ENCODE measurements at places on chromosomes 5 and 9. TPM values are rescaled to one million over a fixed set of nuclear protein-coding genes. Genes with fewer than 3 reads are reported as not detected.

DNA sequence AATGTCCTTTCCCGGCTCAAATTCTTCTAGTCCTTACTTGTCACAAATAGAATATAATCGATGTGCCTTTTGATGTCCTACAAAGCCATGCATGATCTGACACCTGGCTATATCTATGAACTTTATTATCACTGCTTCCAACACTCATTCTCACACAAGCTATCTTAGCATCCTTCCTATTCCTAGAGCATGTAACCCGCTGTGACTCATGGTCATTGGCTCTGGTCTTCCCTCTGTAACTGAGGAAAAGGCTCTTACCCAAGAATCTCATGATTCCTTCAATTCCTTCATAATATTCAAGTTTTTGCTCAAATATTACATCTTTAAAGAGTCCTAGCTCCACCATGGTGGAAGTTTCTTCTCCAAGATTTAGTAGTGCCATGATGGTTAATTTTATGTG is 480.0 kb upstream of the PAPPA start:
- DNase-seq = no peak

DNA sequence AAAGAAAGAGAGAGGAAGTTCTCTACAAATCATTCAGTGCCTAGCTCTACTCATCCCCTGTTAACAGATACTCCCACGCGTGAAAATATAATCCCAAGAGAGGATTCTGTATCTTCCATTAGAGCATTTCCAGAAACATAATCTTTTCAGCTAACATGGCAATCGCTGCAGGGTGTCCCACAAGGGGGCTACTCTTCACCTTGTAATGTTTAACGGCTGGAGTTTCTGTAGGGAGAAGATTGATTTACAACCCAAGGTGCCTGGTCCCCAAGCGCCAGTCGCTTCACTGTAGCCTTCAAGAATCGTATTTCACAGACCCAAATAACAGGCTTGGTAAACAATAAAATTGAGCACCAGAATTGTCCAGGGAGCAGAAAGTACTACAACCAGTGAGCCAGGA is 318.7 kb downstream of the TLE1 start:
- DNase-seq = no peak

- no peak for DNase-seq
Observed at GRCh38 chr9:26067608-26068007, 389.4 kb upstream of the TUSC1 start.

- peak; percentile 44 for DNase-seq
Observed at GRCh38 chr9:104743376-104743985, 4.0 kb upstream of the NIPSNAP3A start.

DNA sequence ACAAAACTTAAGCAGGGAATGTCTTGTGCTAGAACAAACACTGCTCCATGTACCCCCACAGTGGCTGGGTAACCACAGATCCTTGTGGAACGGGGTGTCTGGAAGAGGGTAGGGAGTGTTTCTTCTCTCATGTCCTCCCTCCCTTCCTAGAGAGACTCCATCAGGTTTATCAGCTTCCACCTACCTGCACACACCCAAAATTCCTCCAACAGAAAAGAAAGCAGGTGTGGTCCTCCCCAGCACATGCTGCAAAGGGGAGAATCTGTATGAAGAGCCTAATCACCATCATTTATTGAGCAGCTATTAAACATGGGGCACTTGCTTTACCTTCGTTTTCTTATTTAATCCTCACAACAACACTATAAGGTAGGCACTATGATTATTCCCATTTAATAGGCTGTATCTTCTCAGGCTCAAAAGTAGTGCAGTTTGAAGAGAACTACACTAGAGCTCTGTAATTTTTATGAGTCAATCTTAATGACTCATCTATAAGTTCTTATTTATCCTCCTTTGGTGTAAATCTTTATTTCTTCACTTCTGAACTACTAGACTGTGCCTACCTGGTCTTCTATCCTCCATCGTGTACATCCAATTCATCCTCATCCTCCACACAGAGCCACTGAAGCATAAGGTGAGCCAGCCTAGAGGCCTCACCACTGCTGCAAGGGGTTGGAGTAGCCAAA is 31.6 kb downstream of the C9orf40 start:
- no peak for DNase-seq

GRCh38 chr5:171750311-171750788 is 35.3 kb upstream of the SMIM23 start:
- DNase-seq = no peak

GRCh38 chr5:93247105-93247504 is 333.9 kb downstream of the NR2F1-AS1 start:
- no peak for DNase-seq

- DNase-seq = peak; percentile 10
Observed at GRCh38 chr5:123610665-123611405, 98.9 kb downstream of the CSNK1G3 start.

- no peak for DNase-seq
Observed at GRCh38 chr9:80797101-80797829, 892.1 kb downstream of the TLE1 start.

DNA sequence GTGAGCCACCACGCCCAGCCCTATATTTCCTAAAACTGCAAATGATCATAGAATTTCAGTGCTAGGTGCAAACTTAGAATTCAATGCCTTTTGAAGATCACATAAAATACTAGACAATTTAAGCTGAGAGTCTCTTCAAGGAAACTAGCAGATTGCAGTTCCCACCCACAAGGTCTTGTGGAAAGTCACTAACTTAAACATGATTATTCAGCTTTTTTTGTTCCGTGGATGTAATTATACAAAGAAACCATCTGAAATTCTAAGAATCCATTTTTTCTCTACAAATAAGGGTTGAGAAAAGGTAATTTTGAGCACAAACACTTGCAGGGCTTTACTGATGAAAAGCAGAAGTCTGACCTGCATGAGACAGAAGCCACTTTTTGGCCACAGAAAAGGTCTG is 4.5 kb upstream of the LHFPL2 start:
- no peak for DNase-seq

GRCh38 chr5:8770431-8770830 is 775.4 kb downstream of the SEMA5A start:
- no peak for DNase-seq

DNA sequence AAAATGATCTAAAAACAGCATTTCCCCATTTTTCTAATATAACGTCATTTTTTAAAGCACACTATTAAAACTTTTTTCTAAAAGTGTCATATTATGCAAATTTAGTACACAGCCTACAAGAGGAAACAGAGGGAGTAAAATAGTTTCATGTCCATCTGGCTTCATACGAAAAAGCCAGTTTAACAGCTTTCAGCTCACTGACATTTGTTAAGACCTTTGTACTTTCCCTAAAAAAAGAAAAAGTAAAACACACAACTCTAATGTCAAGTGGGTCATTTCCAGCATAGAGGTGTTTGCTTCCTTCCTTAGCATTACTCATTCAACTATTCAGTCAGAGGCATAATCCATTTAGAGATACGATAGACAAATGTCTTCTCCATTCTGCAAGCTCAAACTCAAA is 49.4 kb downstream of the ABHD17B start:
- no peak for DNase-seq

DNA sequence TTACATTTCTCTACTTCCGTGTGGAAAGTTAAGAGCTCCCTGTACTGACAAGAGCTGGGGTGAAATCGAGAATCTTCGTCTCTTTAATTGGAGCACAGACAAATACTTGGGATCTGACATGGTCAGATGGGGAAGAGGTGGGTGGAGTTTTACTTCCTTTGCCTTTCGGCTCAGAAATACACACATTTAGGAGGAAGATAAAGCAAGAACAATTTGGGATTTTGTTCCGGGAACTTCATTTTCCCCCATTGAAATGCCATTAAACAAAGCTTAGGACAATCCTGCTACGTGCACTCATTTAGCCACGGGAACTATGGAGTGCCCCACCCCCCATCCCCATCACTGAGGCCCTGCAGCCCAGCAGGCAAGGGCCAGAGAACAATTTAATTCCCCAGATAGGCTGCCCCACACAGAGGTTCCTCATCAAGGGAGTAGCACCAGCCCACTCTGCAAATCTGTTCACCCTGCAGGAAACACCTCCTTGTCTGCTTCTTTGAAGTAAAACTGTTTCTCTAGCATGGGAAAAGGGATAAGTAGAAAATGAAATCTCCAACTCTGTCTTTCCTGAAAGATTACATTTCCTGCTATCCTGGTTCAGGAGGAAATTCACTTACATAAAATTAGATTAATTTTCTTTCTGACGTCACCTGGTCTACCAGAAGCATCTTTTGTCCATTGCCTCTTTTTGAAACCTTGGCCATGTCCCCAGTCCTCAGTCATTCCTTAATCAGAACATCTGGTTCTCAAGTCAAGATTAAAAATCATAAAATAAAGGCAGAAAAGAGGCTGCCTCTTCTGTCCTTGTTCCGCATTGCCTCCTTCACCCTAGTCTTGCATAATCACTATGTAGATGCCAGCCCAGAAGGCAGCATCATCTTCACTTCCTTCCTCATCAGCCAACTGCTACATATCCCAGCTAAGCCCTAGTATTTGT is 206.4 kb downstream of the ENC1 start:
- no peak for DNase-seq

DNA sequence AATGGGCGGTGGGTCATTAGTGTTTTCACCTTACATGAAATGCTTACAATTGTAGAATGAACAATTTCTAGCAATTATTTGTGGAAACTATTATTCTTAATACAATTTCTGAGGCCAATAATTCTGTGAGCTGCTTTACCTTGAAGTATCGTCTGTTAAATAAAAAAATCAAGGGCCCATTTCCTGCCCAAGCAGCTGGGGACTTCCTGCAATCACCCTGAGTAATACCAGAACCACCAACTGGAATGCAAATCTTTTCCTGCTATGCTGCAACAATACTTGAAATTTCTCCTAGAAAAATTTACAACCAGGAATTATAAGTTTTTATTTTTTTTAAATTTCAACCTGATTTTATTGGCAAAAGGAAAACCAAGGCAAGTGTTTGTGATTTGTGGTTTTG is 52.6 kb downstream of the ADAMTS16 start:
- DNase-seq = no peak

GRCh38 chr5:178346607-178347334 is 114.2 kb upstream of the PHYKPL start:
- peak; percentile 68 for DNase-seq

- no peak for DNase-seq
Observed at GRCh38 chr9:19913151-19913550, 124.3 kb upstream of the SLC24A2 start.

DNA sequence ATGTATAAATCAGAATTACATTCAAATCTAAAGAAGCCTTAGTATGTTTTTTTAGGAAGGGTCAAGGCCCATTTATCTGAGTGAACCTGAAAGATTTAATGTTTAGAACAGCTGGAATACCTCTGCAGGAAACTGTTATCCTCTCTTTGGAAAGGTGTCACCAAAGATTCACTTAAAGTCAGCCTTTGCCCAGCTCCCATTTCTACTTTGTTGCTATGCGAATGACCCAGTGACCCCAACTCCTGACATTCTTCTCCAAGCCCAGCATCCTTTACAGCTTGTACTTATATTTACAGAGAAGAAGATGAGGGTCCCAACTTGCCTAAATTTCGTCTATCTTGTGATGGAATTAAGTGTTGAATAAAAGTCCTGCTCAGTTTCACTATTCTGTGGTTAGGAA is 1198.6 kb downstream of the CDH12 start:
- no peak for DNase-seq

- no peak for DNase-seq
Observed at GRCh38 chr5:150186137-150186536, 3.7 kb upstream of the SLC6A7 start.

DNA sequence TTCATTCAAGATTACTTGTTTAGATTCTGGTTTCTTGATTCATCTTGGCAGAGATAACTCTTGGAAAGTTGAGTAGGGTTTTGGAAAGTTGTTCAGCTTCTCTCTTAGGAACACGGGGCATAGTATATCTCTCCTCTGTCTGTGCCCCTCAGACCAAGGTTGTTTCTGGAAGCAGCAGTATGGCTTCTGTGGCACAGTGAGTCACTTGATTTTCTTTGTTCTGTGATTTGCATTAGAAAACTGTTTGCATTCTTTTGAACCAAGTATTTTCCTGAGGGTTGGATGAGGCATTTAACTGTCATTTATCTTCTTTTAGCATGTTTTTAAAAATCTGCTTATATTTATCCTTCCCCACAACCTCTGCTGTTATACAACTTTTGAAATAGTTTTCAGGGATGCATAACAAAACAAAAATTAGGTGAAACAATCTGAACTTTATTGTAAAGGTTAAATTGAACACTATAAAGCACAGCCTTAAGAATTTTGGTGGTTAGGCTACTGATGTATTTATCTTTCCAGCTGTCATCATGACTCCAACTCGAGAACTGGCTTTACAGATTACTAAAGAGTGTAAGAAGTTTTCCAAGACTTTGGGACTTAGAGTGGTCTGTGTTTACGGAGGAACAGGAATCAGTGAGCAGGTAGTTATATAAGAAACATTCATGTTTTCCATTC is 26.5 kb downstream of the DDX46 start:
- DNase-seq = no peak

DNA sequence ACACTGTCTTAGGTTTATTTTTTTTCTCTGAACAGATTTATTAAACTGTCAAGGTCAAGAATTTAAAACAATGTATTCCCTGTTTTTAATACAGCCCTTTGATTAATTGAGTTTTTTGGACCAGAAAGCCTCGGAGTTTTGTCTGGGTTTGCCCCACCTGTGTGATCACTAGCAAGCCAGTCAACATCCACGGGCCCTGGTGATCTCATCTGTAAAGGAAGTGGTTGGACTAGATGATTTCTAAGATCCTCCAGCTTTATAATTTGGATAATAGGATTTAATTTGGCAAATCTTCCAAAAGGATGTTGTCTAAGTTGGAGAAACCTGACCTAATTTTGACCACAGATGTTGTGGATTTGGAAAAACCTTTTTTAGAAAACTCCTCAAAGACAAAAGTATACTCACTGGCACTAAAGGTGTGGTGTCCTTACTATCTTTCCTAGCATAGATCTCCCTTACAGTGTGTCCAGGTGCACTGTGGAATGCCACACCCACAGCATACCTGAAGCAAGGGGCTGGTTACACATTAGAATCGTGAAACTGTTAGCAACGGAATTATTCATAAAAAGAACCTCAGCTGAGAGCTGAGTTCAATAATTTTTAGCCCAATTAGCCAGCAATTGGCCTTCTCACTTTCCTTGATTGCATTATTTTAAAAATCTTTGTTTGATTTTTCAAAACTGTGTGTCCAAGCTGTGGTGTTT is 195.6 kb upstream of the ELL2 start:
- no peak for DNase-seq

- no peak for DNase-seq
Observed at GRCh38 chr5:10538789-10539686, 24.8 kb upstream of the ANKRD33B start.

GRCh38 chr5:11579351-11579750 is 324.9 kb downstream of the CTNND2 start:
- no peak for DNase-seq

Gene RASGRF2
- 12.2 TPM for total RNA-seq

Gene ROR2
- total RNA-seq = 0.82 TPM

Gene ZDHHC11B
- 4.5 TPM for total RNA-seq

Gene TRAF2
- 7.3 TPM for total RNA-seq

Gene PCDHGA3
- 4.1 TPM for total RNA-seq

Gene SELENOP
- 41.2 TPM for total RNA-seq

Gene ADAMTSL2
- 2.4 TPM for total RNA-seq

Gene PCDHGB5
- 13.0 TPM for total RNA-seq

Gene RECK
- total RNA-seq = 7.3 TPM

Gene OR13J1
- total RNA-seq = not detected

Measured in frontal cortex (tissue), 4 donors.